ENCODE measurements at places on chromosomes 6 and 20.

DNA sequence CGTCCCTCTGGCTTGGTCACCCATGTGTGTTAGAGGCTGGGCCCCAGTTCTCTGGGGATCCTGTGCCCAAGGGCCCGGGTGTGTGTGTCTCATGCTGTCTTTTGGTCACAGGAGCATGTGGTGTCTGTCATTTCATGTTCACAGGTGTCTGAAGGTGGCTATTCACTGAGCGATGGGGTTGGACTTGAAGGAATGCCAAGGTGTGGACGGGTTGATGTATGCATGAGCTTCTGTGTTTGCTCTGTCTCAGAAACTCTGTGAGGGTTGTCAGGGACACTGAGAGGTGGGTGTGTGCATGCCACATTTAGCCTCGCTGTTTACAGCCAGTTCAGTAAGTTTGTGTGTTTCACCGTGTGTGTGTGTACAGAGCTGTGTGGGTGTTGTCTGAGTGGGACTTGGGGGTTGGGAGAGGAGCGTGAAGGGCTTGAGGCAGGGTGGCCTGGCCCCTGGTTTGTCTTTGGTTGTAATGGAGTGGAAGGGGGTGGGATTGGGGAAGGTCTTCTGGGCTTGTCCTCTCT, 1.2 kb downstream of the DDR1 start:
- no peak for DNase-seq

DNA sequence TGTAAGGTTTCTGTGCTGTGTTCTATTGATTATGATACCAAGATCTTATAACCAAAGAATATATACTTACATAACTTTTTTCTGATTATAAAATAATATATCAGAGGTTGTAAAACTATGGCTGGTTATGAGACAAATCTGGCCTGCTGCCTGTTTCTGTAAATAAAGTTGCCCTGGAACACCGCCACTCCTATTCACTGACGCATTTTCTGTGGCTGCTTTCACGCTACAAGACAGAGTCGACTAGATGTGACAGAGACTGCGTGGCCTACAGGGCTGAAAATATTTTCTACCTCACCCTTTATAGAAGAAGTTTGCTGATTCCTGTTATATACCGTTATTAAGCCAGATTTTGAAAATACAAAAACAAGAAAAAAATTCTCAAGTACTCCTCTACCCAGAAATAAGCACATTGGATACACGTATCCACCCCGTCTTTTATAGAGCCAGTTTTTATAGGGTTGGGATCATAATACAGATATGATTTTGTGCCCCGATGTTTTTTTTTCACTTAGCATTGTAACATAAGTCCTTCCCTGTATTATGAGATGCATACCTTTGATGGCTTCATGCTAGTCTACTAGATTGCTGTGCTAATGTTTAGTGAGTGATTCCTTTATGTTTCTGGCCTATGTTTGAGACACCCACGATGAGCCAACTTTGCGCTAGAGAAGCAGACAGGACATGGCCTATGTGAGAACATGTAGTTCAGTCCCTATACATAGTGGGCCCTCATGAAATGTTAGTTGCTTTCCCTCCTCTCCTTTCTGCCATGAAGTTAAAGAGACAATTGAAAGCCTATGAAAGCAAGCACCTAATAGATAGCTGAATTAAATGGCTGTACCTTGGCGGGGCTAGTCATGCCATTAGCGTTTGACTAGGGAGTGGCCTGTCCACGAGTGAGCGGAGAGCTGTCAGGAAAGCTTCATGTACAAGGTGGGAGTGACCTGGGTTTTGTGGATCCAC, 98.1 kb upstream of the KCNK16 start:
- DNase-seq, result peak; percentile 35

DNA sequence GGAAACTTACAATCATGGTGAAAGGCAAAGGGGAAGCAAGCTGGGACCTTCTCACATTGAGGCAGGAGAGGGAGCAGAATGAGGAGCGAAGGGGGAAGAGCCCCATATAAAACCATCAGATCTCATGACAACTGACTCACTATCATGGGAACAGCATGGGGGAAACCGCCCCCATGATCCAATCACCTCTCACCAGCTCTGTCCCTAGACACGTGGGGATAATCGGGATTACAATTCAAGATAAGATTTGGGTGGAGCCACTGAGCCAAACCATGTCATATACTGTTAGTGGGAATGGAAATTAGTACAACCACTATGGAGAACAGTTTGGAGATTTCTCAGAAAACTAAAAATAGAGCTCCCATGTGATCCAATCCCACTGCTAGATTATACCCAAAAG, 163.7 kb downstream of the MANEA start:
- no peak for DNase-seq

DNA sequence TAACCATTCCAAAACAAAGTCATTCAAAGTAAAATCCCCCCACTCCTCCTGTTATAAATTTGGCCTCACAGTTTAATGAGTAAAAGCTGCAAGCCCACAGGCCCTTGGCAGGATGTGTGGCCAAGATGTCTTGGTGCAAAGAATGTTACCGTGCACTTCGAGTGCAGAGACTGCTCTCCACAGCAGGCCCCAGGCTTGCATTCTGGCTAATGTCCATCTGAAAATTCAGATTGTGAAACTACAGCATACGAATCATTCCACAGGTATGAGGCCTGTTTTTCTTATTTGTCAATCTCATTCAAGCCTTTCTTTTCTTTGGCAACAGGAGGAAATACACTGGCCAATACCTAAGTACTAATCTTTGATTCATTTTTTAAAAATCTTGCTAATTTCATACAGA, 7.1 kb downstream of the RPS6KA2 start:
- DNase-seq, result no peak

- DNase-seq, result no peak
Measured at GRCh38 chr6:1957746-1958145, 287.7 kb downstream of the GMDS start.

DNA sequence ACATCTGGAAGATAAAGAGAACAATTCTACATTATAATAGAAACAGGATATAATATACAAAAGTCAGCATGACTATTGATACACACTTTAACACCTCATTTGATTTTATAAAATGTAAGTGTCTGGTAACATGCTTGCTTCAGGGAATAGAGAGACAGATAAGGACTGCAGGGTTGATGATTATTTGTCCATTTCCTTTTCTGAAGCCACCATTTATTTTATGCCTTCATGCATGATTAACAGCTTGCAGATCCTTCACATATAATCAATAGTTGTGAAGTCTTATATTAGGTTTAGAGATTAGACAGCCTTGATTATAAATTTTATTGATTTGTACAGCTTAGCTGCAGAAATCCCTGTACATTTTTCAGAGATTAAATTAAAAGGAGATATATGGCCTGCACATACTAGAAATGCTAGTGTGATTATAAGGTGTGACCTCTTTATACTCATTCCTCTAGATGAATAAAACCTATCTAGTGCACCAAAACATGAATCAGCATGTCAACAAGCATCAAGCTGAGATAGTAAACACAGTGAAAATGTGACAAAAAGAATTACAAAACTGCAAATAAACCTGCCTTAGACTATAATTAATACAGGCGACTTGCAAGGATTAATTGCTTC, 198.8 kb upstream of the THEMIS start:
- no peak for DNase-seq

DNA sequence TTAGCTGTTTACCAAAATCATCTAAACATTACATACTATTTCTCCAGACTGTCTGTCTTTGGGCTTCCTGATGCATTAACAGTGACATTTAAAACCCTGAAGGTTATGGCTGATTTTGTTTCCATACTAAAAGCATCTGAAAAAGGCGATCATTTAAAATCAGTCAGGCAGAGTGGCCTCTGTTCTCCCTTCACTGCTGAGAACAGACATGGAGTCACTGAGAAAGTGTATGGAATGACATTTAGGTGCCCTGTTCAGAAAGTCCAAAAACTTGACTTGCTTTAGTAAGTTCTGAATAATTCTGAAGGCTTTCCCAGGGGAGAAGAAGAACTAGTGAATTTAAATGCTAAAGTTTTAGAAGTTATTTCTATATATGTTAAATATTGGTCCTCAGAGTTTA, 83.0 kb downstream of the MAP7 start:
- no peak for DNase-seq

DNA sequence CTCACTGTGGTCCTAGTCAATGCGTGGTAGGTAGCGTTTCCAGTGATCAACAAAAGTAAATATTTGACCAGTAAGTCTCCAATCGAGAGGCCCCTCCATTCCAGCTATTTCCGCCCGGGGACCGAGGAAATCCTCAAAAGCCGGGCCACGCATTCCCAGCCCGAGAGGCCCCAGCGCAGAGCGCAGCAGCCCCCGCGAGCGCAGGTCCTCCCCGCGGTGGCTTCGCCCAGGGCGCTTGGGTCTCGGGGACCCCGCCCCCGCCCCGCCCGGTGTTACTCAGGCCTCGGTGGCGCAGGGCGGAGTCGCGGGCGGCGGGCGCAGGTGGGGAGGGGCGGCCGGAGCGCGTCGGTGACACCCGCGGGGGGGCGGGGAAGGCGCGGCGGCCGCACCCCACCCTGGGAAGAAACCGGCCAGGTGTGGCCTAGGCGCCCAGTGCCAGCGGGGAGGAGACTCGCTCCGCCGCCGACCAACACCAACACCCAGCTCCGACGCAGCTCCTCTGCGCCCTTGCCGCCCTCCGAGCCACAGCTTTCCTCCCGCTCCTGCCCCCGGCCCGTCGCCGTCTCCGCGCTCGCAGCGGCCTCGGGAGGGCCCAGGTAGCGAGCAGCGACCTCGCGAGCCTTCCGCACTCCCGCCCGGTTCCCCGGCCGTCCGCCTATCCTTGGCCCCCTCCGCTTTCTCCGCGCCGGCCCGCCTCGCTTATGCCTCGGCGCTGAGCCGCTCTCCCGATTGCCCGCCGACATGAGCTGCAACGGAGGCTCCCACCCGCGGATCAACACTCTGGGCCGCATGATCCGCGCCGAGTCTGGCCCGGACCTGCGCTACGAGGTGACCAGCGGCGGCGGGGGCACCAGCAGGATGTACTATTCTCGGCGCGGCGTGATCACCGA, at the start of gene DSP:
Gene DSP (plus strand): TSS at position 497 of the 890 bp plus-strand sequence. CDS start 245 bp downstream, at position 742.
- no peak for DNase-seq

GRCh38 chr6:26351544-26351953, 13.4 kb upstream of the BTN3A2 start:
- DNase-seq, result peak; percentile 96

DNA sequence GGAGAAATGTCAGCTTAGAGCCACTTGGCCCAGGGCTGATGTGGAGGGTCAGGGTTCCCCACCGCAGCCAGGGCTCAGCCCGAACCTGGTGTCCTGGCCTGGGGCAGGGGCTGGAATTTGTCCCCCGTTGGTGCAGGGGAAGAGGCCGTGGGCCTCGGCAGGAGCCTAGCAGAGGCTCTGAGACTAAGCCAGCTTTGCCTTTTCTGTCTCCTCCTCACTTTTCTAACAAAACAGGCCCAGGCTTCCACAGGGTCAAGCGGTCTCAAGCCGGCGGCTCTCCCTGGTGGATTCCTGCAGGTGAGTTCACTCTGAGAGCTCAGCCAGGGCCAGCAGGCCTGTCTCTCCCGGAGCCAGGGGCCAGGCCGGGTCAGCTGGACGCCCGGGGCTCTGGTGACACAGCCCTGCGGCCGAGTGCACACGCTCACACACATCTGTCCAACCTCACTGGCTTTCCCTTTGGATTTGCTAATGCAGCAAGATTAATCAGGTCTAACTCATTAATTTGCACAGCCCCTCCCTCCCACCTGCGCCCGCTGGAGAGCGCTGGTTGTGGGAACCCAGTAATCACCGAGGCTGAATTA, 2.9 kb upstream of the CHRNA4 start:
- no peak for DNase-seq

- DNase-seq, result peak; percentile 3
Measured at GRCh38 chr20:53023732-53024520, 51.8 kb downstream of the TSHZ2 start.

- peak; percentile 25 for DNase-seq
Measured at GRCh38 chr6:50815436-50816114, 3.1 kb upstream of the TFAP2B start.

DNA sequence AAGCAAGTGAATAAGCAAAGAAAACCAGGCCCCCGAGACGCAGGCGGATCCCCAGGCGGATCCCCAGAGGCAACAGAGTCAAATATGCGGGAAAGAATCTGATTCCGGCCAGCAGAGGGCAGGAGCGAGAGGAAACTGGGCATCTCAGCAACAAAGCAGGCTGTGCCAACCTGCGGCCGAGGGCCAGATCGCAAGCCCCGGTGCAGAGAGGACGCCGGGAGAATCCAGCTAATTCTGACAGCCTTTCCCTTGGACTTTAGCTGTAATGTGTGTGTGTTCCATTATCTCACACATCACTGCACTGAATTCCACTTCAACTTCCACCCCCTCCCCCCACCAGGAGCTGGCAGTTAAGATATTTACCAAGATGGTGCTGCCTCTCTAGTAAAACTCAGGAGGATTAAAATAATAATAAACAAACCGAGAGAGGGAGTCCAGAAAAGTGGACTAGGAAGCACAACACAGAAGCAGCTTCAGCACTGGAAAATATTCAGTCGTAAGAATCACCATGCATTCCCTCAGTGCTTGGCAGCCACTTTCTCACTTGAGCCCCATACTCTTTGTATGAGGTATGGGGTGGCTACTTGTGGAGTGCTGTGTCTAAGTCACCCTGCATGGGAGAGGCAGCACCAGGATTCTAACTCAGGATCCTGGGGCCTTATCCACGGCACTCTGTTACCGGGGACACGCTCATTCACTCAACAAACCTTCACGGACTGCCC, 66.2 kb upstream of the SNX9 start:
- DNase-seq, result peak; percentile 76

DNA sequence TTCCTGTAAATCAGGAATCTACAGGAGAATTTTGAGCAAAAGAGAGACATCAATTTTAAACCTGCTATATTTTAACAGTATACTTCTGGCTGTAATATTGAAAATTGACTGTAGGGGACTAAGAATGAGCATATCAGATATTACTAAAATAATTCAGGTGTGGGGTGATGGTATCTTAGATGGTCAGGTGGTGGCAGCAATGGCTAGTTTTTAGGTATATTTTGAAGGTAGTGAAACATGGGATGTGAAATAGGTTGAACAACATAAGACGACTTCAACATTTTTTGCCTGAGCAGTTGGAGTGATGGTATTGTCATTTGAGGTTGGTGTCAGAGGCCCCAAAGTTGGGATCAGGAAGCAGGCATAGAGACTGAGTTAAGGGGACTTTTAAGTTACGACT, 32.1 kb downstream of the FAM83B start:
- DNase-seq, result no peak

GRCh38 chr20:32806356-32806755, 13.4 kb upstream of the MAPRE1 start:
- no peak for DNase-seq

- peak; percentile 90 for DNase-seq
Measured at GRCh38 chr6:143059663-143060353, 881 bp upstream of the AIG1 start.

DNA sequence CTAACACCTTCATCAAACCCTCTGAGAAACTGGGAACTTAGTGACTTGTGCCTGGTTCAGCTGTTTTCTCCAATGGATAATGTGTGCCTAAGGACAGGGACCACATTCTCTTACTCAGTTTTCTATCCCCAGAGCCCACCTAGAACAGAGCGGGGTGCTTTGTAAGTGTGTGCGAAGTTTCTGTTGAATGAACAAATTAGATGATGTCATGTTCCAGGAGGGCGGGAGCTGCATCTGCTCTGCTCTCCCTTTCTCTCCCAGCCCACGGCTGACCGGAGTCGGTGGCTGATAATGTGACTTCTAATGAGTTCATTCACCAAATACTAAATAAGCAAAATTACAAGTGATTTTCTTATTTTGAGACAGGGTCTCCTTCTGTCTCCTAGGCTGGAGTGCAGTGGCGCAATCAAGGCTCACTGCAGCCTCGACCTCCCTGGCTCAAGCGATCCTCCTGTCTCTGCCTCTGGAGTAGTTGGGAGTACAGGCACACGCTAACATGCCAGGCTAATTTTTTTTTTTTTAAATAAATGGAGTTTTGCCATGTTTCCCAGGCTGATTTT, 60.7 kb upstream of the FNDC1 start:
- DNase-seq, result no peak
